ENCODE measurements at places on chromosomes 11 and 22.

DNA sequence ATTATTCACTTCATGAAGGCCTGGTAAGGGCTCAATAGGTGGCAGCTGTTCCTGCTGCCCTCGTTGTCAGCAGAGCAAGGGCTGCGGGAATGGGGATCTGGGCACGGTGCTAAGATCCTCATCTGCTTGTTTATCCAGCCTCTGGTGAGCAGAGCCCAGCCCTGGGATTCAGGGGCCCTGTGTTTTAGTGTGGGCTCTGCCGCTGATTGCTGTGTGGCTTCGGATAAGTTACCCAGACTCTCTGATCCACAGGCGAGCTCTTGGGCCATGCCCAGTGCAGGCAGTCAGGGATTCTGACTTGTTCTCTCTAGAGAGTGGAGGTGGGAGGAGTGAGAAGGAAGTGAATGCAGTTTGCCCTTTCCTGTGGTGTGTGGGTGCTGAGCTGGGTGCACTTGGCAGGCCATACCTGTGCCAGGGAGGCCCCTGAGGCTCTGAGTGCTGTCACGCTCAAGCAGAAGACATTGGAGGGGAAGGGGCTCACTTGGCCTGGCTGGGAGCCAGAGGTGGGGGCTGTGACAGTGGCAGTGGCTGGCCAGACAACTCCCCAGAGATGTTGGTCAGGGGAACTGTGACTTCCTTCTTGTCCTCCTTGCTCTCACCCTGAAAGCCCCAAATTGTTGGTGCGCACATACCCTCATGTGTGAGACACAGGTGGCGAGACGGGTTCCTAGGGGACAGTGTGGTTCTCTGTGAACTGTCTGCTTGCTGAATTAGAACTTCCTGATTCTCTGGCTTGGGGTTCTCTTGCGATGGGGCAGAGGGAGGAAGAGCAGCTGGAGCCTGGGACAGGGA, 43.7 kb downstream of the CD82 start:
- no peak for DNase-seq

- DNase-seq = no peak
Observed at GRCh38 chr22:47996446-47996857, 1234.0 kb downstream of the TBC1D22A start.

- DNase-seq = no peak
Observed at GRCh38 chr22:37222440-37222971, 10.2 kb upstream of the SSTR3 start.

GRCh38 chr11:47784785-47785381, 17.7 kb upstream of the FNBP4 start:
- no peak for DNase-seq

DNA sequence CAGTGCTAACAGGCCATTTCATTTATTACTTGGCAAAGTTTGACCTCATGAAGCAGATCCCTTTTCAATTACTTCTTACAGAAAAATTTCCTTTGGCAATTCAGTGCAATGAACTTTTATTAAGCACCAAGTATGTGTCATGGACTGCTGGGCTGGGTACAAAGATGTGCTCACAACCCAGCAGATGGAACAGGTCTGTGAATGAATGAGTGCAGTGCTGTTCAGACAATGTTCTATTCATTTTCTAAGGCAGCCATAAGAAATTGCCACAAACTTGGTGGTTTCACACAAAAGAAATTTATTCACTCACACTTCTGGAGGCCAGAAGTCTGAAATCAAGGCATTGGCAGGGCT, 428.5 kb downstream of the SOX6 start:
- DNase-seq = no peak

DNA sequence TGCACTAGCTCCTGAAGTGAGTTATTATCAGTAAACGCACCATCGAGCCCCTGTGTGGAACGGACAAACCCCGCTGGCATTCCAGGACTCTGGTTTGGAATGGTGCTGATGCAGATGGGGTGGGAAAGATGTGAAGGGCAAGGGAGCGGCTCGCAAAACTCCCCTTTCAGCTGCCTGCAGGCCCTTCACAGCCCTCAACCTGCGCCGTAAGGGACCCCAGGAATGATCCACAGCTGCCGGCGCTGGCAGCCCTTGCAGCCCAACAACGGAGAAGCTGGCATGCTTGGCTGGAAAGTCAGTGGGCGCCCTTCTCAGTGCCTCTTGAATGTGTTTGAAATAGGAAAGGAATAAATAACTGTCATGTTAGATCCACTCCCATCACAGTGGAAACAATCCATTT, 1445.5 kb downstream of the BRD1 start:
- no peak for DNase-seq

GRCh38 chr11:74316772-74317505, 5.5 kb upstream of the P4HA3 start:
- no peak for DNase-seq

Data from Ammon's horn (tissue), 1 donor.